Muscle of leg (tissue), 16 donors: ENCODE measurements at places on chromosomes 16 and 17. TPM values are rescaled to one million over a fixed set of nuclear protein-coding genes. Genes with fewer than 3 reads are reported as not detected.

GRCh38 chr17:74485022-74485743 lies 18.7 kb downstream of the CD300A start:
- no peaks in the 10 kb centered on the region for H3K36me3 ChIP-seq
- H3K27ac ChIP-seq, result no peak overlapping the region
- DNase-seq, result peak; percentile 39
- no peak overlapping the region for H3K4me3 ChIP-seq
- H3K4me1 ChIP-seq, result peaks cover 4% of the 10 kb centered on the region

- no peak overlapping the region for H3K27ac ChIP-seq
- peaks cover 28% of the 10 kb centered on the region for H3K4me1 ChIP-seq
- peaks cover 14% of the 10 kb centered on the region for H3K36me3 ChIP-seq
- H3K4me3 ChIP-seq, result no peak overlapping the region
- peaks cover 18% of the 10 kb centered on the region for H3K27me3 ChIP-seq
- no peak for DNase-seq
Observed at GRCh38 chr16:2779151-2779920, 2.3 kb upstream of the ELOB start.

DNA sequence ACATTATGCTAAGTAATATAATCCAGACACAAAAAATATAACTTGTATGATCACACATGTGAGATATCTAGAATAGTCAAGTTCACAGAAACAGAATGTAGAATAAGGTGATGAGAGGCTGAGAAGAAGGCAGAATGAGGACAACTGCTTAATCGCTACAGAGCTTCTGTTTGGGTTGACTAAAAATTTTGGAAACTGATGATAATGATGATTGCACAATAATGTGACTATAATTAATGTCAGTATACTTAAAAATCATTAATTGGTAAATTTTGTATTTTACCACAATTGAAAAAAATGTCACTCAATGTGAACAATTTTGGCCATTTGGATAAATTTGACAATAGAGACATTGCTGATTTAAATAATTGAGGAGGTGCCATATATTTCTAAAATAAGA lies 1374.4 kb upstream of the CDH8 start:
- H3K27me3 ChIP-seq, result no peaks in the 10 kb centered on the region
- no peaks in the 10 kb centered on the region for H3K36me3 ChIP-seq
- H3K4me1 ChIP-seq, result no peaks in the 10 kb centered on the region
- no peak for DNase-seq

DNA sequence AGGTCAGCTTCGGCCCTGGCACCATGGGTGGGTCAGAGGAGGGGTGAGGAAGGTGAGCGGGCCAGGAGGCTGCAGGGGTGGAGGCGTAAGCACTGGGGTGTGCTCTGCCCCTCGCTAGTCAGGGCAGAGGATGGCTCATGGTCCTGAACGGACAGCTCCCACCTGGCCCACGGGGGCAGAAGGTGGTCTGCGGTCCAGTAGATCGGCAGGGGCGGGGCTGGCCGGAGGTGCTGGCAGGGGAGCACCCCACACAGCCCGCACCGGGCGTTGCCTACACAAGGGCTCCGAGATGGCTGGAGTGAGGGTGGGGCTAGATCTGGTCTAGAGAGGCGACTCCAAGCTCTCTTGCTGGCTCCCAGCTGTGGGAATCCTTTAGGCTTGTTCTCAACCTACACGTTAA lies 8.2 kb downstream of the NPTX1 start:
- no peak overlapping the region for H3K27ac ChIP-seq
- H3K36me3 ChIP-seq, result no peaks in the 10 kb centered on the region
- no peak overlapping the region for H3K4me3 ChIP-seq
- H3K27me3 ChIP-seq, result peaks cover 68% of the 10 kb centered on the region
- H3K4me1 ChIP-seq, result peaks cover 33% of the 10 kb centered on the region

DNA sequence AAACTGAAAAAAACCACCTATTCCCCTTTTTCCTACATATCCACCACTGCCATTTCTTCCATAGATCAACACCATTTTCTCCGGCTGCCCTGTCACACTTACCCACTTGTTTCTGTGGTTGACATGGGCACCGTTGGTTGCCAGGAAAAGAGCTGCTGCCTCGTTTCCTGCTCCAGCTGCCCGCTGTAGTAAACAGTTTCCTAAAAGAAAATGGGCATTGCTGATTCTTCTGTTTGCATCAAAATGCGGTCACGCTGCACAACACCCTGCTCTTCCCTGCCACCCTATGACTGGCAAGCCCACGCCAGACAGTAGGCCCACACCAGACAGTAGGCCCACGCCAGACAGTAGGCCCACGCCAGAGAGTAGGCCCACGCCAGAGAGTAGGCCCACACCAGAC lies 46.3 kb downstream of the CYB5D2 start:
- H3K36me3 ChIP-seq, result peaks cover 67% of the 10 kb centered on the region
- peak; percentile 45 for DNase-seq
- no peak overlapping the region for H3K4me3 ChIP-seq
- H3K4me1 ChIP-seq, result no peaks in the 10 kb centered on the region
- no peak overlapping the region for H3K27ac ChIP-seq

GRCh38 chr16:78669994-78670393 lies 570.5 kb downstream of the WWOX start:
- peak; percentile 94 for DNase-seq
- peak overlapping the region; percentile 67 for H3K27ac ChIP-seq
- H3K27me3 ChIP-seq, result no peaks in the 10 kb centered on the region
- no peak overlapping the region for H3K4me3 ChIP-seq

GRCh38 chr16:67538666-67539101 lies 10.1 kb downstream of the RIPOR1 start:
- H3K4me1 ChIP-seq, result peaks cover 31% of the 10 kb centered on the region
- H3K36me3 ChIP-seq, result peaks cover 57% of the 10 kb centered on the region
- H3K27ac ChIP-seq, result no peak overlapping the region
- H3K4me3 ChIP-seq, result peak overlapping the region; percentile 71
- DNase-seq, result no peak

- no peaks in the 10 kb centered on the region for H3K27me3 ChIP-seq
- no peak overlapping the region for H3K27ac ChIP-seq
- H3K36me3 ChIP-seq, result no peaks in the 10 kb centered on the region
- no peak overlapping the region for H3K4me3 ChIP-seq
- DNase-seq, result no peak
- no peaks in the 10 kb centered on the region for H3K4me1 ChIP-seq
Observed at GRCh38 chr16:76265434-76266045, 11.7 kb upstream of the CNTNAP4 start.

GRCh38 chr16:46972429-46973206 lies 856 bp downstream of the DNAJA2 start:
- peak overlapping the region; percentile 86 for H3K4me3 ChIP-seq
- peak; percentile 16 for DNase-seq
- H3K36me3 ChIP-seq, result peaks cover 22% of the 10 kb centered on the region
- H3K27me3 ChIP-seq, result no peaks in the 10 kb centered on the region

FBXW10B gene
- 1.3 TPM for total RNA-seq

STX1B gene
- 0.66 TPM for total RNA-seq

DNA sequence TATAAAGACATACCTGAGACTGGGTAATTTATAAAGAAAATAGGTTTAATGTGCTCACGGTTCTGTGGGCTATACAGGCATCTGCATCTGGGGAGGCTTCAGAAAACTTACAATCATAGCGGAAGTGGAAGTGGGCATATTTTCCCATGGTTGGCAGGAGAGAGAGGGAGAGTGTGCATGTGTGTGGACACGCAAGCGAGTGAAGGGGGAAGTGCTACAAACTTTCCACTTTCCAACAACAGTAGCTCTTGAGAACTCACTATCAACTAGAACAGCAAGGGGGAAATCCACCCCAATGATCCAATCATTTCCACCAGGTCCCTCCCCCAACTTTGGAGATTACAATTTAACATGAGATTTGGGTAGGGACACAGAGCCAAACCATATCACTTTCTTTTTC lies 11.1 kb downstream of the TAOK1 start:
- H3K4me3 ChIP-seq, result no peak overlapping the region
- no peaks in the 10 kb centered on the region for H3K27me3 ChIP-seq
- peak; percentile 37 for DNase-seq
- H3K27ac ChIP-seq, result no peak overlapping the region
- no peaks in the 10 kb centered on the region for H3K4me1 ChIP-seq
- peaks cover 18% of the 10 kb centered on the region for H3K36me3 ChIP-seq

RBFOX1 gene
- 37.9 TPM for total RNA-seq

DNA sequence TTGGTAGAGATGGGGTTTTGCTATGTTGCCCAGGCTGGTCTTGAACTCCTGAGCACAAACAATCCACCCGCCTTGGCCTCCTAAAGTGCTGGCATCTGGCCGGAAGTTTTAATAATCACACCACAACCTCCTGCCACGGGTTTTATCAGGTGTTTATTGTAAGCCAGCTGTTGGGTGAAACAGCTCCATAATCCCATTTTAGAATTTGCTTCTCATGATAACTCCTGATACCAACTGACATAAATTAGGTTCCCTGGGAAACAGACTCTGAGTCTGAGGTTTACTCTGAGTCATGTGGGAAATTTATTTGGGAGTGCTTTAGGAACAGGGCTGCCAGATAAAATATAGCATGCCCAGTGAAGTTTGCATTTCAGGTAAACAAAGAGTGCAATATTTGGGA lies 122.6 kb upstream of the MED13 start:
- H3K4me3 ChIP-seq, result no peak overlapping the region
- H3K27me3 ChIP-seq, result no peaks in the 10 kb centered on the region
- DNase-seq, result no peak
- H3K36me3 ChIP-seq, result no peaks in the 10 kb centered on the region
- H3K4me1 ChIP-seq, result no peaks in the 10 kb centered on the region

COTL1 gene
- 20.9 TPM for total RNA-seq

GRCh38 chr17:81153340-81153803 lies 11.9 kb upstream of the PVALEF start:
- H3K27ac ChIP-seq, result peak overlapping the region; percentile 59
- no peaks in the 10 kb centered on the region for H3K36me3 ChIP-seq
- peaks cover 2% of the 10 kb centered on the region for H3K27me3 ChIP-seq
- peak; percentile 94 for DNase-seq
- H3K4me3 ChIP-seq, result no peak overlapping the region
- peaks cover 6% of the 10 kb centered on the region for H3K4me1 ChIP-seq

- no peak for DNase-seq
- no peaks in the 10 kb centered on the region for H3K27me3 ChIP-seq
Observed at GRCh38 chr16:84471966-84472365, 32.5 kb downstream of the MEAK7 start.

PRSS27 gene
- total RNA-seq, result 0.75 TPM

- no peak for DNase-seq
- H3K36me3 ChIP-seq, result no peaks in the 10 kb centered on the region
- no peaks in the 10 kb centered on the region for H3K4me1 ChIP-seq
- H3K4me3 ChIP-seq, result no peak overlapping the region
- H3K27me3 ChIP-seq, result peaks cover 11% of the 10 kb centered on the region
- no peak overlapping the region for H3K27ac ChIP-seq
Observed at GRCh38 chr17:26962255-26963162, 331.4 kb upstream of the WSB1 start.

KRTAP4-6 gene
- total RNA-seq, result not detected
